ENCODE measurements at places on chromosomes 1 and 21.
A peak's percentile ranks its signal among the peaks of the same experiment; 100 is the strongest.

- peak; percentile 65 for DNase-seq
These were observed 4.3 kb upstream of the NADK start for GRCh38 chr1:1782399-1783221.

- no peak for DNase-seq
These were observed at the start of gene REG4 for GRCh38 chr1:119811387-119811786. REG4 (minus strand) TSS chr1:119811460; CDS start chr1:119808769, 2,691 bp downstream.

- DNase-seq: peak; percentile 67
These were observed 13.4 kb downstream of the PLEKHO1 start for GRCh38 chr1:150162862-150163706.

GRCh38 chr1:10519016-10519417 is 44.3 kb downstream of the PEX14 start:
- no peak for DNase-seq

DNA sequence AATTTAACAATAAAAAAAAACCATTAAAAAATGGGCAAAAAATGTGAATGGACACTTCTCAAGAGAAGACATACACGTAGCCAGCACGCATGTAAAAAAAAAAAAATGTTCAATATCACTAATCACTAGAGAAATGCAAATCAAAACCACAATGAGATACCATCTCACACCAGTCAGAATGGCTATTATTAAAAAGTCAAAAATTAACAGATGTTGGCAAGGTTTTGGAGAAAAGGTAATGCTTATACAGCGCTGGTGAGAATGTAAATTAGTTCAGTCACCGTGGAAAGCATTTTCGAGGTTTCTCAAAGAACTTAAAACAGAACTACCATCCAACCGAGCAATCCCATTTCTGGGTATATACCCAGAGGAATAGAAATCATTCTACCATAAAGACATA is 1091.5 kb upstream of the B3GALT2 start:
- no peak for DNase-seq

- no peak for DNase-seq
These were observed 46.8 kb downstream of the SPATA46 start for GRCh38 chr1:162329826-162330225.

- no peak for DNase-seq
These were observed 626.7 kb upstream of the ADGRL2 start for GRCh38 chr1:81174052-81174451.

DNA sequence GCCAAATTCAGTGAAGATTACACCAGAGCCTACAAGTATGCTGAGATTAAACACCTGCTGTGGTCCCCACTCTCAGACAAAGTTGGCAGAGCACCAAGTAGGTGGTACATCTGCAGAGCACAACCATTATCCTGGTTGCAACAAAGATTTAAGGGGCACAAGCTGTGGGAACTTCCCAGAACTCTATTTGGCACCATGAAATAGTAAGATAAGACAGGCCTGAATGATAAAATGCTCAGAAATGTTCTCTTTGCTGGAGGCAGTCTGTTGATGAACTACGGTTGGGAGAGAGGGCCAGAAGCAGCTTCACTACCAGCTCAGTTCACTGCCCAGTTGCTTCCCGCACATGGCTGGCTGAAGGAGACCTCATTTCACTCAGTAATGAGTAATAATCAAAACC is 19.9 kb downstream of the RPL5 start:
- no peak for DNase-seq

- DNase-seq: no peak
These were observed 273.9 kb upstream of the FMN2 start for GRCh38 chr1:239817801-239818200.

Data from body of pancreas (tissue), 4 donors.